ENCODE measurements at places on chromosomes 6 and 20. TPM values are rescaled to one million over a fixed set of nuclear protein-coding genes. Genes with fewer than 3 reads are reported as not detected.

DNA sequence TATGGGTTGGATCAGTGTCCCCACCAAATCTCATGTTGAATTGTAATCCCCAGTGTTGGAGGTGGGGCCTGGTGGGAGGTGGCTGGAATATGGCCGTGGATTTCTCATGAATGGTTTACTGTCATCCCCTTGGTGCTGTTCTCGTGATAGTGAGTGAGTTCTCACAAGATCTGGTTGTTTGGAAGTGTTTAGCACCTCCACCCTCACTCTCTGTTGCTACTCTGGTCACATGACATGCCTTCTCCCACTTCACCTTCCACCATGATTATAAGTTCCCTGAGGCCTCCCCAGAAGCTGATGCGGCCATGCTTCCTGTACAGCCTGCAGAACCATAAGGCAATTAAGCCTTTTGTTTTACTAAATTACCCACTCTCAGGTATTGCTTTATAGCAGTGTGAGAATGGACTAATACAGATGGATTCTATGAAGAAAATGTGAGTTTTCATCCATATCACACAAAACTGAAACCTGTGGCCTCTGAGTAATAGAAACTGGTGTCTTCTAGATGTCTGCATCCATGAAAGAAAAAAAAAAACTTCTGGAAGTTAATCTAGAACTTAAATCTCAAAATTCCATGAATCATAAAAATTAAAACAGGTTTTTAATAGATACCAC, 39.3 kb downstream of the MBOAT1 start:
- no peak for DNase-seq

DNA sequence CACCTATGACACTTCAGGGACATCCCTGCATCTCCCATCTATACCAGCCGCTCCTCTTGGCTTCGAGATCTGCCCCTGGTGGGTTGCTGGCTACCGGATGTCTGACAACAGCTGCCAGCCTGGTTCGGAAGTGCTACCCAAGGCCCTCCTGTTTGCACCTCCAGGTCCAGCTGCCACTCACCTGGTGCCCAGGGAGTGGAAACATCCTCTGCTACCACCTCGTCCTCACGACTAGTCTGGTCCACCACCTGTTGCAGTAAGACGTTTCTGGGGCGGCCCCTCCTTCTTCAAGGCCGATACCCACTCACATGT, 8.3 kb upstream of the PCMTD2 start:
- no peak for DNase-seq

DNA sequence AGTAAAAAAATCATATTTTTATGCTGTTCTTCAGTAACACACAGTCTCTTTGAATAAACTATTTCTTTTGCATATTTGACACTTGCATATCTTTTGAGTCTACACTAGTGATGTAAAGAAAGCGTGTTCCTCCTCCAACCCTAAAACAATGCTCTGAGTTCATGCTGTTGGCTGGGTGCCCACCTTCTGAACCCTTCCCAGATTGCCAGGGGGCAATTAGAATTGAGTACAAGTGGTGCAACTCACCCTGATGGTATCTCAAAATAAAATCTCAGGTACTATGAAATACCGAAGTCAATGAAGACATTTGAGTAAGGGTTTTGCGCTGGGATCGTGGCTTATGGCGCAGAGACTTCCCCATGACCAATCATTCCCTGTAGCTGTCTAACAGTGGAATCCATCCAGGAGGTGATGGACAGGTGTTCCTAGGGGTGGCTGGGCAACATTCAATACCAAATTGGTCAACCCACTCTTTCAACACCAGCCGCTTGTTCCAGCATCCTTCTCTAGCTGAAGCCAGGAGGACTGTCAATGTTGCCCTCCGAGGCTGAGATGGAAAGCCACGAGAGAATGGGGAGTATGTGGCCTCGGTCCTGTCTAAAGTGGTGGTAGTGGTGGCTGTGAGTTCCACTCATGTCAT, 94.4 kb upstream of the ZNFX1 start:
- DNase-seq: no peak

- peak; percentile 78 for DNase-seq
Observed at GRCh38 chr6:127302728-127303660, 36.3 kb downstream of the RNF146 start.

PRICKLE4 gene
- not detected for polyA plus RNA-seq

DNA sequence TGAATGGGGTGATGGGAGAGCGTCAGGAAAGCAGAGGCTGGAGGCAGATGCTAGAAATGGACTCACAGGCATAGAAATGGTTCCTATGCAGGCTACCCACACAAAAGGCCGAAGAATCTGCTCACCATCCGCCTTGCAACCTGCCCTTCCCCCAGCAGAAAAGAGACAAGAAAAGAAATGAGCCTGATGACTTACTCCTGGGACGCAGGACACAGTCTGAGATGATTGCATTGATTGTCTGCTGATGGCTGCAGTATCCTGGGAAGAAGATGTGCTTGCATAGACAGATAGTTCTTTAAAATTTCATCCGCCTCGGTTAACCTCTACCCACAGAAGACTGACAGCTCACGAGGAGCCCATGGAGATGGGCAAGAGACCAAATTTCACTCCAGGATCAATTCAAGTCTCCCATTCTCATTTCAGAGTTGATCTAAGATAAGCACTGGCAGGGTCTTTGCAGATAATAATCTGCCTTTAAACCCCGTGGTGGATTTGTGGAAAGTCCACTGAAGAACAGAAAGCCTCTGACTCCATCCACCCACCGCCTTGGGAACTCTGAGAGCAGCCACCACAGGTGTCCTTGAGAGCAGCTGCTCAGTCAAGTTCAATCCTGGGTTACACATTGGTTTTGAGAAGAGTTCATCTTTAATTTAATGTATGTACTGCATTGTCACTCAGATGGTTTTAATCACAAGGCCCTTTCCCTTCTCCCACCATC, 7.2 kb downstream of the AGPAT4 start:
- DNase-seq: no peak

- peak; percentile 39 for DNase-seq
Observed at GRCh38 chr6:139371421-139372203, 2.8 kb downstream of the CITED2 start.

POLR3F gene
- 7.4 TPM for polyA plus RNA-seq

PTK7 gene
- 109 TPM for polyA plus RNA-seq

PHF10 gene
- 83.0 TPM for polyA plus RNA-seq

PSORS1C1 gene
- not detected for polyA plus RNA-seq

- no peak for DNase-seq
Observed at GRCh38 chr6:12490351-12490903, 200.3 kb downstream of the EDN1 start.

DNA sequence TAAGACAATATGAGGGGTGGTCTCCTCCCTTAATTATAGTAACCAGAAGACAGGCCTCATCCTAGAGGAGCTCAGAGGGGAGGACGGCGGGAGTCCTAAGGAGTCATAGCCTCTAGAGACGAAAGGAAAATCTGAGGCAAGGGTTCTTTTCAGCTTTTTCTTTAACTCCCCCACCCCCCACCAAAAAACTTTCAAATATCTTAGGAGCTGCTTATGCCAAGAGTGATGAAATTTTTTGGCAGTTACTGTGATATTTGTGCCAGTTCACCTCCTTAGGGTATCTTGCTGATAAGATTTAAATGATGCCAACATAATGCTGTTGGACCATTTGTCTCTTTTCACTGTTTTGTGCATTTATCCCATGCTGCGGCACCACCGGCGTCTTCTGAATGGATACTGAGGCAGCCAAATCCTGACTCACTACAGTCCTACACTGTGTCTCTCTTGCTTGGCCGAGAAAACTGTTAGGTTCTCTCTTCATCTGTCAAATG, 44.5 kb upstream of the DSE start:
- no peak for DNase-seq

SRSF12 gene
- 5.8 TPM for polyA plus RNA-seq

DNA sequence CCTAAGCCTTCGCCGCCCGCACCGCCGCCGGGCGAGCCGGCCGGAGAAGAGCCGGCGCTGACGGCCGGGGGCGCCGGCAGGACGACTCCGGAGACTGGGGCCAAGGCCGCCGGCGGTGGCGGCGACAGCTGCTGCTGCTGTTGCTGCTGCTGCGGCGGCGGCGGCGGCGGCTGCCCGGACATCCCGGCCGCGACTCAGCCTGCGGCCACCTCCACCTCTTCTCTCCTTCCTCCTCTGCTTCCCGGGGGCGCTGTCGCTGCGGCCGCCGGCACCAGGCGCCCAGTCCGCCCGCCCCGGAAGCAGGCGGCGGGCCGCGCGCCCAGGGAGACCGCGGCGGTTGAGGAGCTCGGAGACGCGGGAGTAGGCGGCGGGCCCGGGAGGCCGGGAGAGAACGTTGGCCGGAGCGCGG, 307 bp downstream of the RANBP9 start:
- DNase-seq: no peak

- DNase-seq: no peak
Observed at GRCh38 chr6:109295109-109295773, 87.0 kb downstream of the CD164 start.

GRCh38 chr6:131594074-131594473, 21.0 kb downstream of the ARG1 start:
- no peak for DNase-seq

NOX3 gene
- not detected for polyA plus RNA-seq

IPCEF1 gene
- polyA plus RNA-seq: 3.2 TPM

DNA sequence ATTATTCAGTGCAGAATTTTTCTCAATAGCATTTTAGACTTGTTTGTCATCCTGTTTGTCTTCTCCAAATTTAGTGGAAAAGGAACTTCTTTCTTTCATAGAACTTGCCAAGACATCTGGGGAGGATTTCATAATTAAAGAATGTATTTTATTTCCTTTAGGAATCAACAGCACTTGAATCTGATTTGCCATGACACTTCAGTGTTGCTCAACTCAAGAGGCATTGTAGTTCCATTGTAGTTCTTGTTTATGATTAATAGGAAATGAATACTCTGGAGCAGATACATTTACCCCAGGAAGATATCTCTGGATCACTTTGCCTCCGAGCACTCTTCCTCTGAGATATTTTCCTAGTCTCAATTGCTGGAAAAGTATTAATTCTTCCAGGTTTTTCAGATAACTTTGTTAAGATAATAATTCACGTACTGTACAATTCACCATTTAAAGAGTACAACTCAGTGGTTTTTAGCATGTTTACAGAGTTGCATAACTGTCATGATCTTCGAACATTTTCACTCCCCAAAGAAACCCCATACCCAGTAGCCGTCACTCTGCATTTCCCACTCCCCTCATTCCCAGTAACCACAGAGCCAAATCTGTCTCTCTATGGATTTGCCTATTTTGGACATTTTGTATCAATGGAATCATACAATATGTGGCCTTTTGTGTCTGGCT, 29.7 kb downstream of the AKAP12 start:
- DNase-seq: no peak

RIPPLY2 gene
- 14.6 TPM for polyA plus RNA-seq

DNA sequence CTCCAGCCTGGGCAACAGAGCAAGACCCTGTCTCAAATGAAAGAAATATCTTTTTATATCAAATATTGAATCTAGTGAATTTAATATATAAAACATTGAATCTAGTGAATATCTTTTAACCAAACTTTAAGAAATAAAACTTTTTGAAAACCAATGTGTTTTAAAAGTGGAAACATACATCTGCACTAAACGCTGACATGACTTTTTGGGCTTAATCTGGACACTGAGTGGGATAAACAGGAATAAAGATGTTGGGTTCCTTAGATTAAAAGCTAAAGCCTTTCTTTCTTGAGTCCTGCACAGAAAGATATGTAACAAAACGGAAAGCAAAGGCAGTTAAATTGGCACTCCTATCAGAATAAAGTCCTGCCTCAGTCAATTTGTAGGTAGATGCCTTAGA, 190.2 kb downstream of the ARHGAP18 start:
- no peak for DNase-seq

- DNase-seq: peak; percentile 70
Observed at GRCh38 chr6:27133281-27134227, 113.9 kb upstream of the PRSS16 start.

DNA sequence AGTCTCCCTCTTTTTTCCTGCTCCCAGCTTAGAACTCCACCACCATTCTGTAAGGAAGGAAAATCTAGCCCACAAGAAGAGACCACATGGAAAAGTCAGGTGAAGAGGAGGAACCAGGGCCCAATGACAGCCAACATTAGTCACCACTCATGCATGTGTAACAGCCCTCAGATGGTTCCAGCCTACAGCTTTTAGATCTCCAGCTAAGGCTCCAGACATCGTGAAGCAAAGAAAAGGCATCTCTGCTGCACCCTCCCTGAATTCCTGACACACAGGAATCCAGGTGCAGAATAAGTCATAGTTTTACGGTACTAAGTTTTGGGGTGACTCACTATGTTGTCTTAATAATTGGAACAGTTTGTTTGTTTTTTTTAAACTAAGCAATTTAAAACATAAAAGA, 25.5 kb downstream of the DCDC2 start:
- DNase-seq: no peak

DNA sequence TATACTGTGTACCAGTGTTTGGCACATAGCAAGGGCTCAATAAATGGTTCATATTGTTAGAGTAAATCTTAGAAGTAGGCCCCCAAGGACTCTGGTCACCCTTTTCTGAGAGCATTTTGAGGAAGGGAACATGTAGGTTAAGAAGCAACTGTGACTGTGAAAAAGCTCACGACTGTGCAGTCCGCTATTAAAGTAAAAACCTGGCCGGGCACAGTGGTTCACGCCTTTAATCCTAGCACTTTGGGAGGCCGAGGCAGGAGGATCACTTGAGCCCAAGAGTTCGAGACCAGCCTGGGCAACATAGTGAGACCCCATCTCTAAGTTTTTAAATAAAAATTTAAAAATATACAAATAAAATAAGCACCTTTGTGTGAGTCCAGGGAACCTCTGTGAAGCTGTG, 5.0 kb downstream of the ZDHHC14 start:
- no peak for DNase-seq

DNA sequence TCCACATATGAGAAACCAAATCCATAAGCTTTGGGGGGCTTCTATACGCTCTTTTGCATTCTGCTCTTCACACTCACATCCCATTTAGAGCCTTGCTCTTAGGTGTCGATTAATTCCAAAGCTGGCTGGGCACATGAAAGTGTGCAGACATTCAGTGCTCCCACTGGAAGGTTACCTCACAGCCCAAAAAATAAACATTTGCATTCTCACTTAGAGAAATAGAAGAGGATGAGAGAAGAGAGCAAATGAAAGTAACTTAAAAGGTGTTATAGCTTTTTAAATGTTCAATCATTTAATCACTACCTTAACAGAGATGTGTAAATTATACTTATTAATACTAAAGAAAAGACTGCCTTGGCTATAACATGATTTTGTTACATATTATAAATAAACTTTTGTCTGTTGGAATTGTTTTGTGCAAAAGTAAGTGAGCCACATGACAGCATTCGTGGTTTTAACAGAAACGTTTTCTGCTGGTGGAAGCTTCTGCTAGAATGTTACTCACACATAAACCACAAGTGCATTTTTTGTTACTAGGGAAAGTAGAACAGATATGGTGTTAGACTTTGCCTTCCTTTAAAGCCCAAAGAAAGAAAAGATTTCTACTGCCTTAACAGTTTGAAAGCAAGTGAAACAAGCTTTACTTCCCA, 116.7 kb downstream of the SIM1 start:
- DNase-seq: no peak

ZCCHC3 gene
- polyA plus RNA-seq: 19.7 TPM

SLC44A4 gene
- polyA plus RNA-seq: 15.7 TPM

CLPSL2 gene
- 2.3 TPM for polyA plus RNA-seq

- no peak for DNase-seq
Observed at GRCh38 chr20:18138639-18139583, 1.2 kb downstream of the KAT14 start.

JPH2 gene
- polyA plus RNA-seq: 0.58 TPM

GRCh38 chr20:14963262-14963663, 625.9 kb upstream of the FLRT3 start:
- DNase-seq: no peak
